Left renal cortex interstitium (tissue), 4 donors: ENCODE measurements at places on chromosomes 4 and X.
A peak's percentile ranks its signal among the peaks of the same experiment; 100 is the strongest.

GRCh38 chr4:9904976-9905587 lies 116.2 kb downstream of the SLC2A9 start:
- DNase-seq, result no peak

- DNase-seq, result no peak
These were observed 37.6 kb upstream of the SHISA3 start for GRCh38 chr4:42359711-42360110.

- DNase-seq, result no peak
These were observed 67.5 kb downstream of the SORBS2 start for GRCh38 chr4:185744488-185744862.

DNA sequence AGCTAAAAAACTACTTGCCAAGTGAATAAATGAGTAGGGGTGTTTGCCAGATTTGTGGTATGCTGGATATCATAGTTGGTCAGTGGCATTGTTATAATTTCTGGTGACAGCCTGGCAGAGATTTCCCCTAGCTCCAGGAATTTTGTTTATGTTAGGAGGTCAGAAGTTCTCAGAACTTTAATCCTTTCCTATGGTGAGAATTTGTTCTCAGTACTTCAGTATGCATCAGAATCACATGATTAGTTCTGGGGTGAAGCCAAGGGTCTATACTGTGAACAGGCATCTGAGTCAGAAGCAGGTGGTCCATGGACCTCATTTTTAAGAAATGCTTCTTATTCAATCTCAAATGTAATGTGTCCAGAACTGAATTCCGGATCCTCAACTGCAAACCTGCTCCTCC lies 10.5 kb downstream of the RASSF6 start:
- no peak for DNase-seq

DNA sequence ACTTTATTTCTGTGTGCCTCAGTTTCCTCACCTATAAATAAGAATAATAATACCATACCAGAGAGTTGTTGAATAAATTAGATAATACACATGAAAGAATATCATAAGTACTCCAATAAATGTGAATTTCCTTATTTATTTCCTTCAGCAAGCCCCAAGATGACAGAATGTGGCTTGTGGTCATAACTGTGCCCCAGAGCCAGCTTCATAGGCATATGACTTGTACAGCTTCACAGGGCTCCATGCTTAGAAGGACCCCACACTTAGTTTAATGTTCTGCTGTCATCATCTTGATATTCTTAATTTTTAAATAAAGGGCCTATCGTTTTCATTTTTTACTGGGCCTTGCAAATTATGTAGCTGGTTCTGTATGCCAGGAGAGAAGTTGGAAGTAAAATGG lies 25.3 kb downstream of the VSIG4 start:
- no peak for DNase-seq

DNA sequence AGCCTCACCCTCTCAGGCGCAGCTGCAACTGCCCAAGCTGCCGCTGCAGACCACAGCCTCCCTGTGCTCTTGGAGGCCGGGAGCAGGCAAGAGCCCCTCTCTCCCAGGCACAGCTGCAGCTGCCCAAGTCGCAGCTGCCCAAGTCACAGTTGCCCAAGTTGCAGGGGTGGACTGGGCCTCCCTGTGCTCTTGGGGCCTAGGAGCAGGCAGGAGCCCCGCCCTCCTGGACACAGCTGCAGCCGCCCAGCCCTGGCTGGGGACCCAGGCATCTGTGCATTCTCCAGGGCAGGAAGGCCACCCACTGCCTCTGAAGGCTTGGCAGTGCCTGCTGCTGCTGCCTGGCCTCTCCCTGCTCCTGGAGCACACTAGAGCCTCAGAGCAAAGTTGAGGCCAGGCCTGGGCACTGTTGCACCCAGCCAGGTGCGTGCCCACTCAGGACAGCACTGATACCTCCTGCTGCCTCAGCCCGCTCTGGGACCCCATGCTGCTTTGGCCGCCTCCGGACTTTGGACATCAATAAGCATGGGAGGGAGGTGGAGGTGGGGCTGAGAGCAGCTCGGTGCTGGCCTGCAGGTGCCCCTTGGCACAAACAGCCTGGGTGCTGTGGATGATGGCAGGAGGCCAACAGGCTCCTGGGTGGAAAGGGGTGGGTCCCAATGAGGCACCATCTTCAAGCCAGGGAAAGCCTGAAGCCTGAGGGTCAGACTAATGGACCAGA lies 247.5 kb downstream of the PDGFC start:
- DNase-seq, result no peak

- no peak for DNase-seq
These were observed 102.6 kb downstream of the FSTL5 start for GRCh38 chr4:162061214-162061613.

DNA sequence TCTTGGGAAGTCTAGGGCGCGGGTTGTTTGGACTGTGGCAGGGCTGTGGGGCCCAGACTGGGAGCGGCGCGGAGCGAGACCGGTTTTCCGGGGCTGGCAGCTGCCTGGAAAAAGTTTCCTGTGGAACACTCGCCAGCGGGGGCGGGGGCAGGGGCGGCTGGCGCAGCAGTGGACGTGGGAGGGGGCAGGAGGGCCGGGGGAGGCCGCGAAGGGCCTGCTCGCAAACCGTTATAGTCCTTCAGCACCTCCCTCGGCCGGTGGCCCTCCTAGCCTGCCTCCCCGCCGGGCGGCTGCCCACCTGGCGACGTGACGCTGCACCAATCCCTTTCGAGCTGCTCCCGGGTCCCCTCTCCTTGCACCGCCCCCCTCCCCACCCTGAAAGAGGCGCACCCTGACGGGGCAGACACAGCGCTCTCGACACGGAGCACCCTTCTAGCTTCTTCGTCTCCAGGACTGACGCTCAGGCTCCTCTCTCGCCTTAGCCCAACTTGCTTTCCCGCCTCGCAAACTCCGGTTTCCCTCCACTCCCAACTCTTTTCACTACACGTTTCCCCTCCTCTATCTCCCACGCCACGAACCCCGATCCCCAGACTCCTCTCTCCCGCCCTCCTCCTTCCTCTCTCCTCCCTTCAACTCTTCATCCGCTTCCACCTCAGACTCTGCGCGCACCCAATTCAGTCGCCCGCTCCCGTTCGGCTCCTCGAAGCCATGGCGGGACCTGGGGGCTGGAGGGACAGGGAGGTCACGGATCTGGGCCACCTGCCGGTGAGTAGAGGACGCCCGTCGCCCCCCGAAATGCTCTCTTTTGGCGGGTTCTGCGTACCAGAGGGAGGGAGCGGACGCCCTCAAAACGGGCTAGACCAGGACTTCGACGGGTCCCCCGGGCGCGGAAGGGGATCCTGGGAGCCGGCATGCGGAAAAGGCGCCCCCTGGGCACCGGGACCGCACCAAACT lies at the start of gene NRK:
NRK (plus strand) TSS at position 402 of the 954 bp plus-strand sequence; CDS start at position 709, 307 bp downstream.
- no peak for DNase-seq

GRCh38 chr4:145871209-145871608 lies 67.4 kb downstream of the ZNF827 start:
- no peak for DNase-seq

DNA sequence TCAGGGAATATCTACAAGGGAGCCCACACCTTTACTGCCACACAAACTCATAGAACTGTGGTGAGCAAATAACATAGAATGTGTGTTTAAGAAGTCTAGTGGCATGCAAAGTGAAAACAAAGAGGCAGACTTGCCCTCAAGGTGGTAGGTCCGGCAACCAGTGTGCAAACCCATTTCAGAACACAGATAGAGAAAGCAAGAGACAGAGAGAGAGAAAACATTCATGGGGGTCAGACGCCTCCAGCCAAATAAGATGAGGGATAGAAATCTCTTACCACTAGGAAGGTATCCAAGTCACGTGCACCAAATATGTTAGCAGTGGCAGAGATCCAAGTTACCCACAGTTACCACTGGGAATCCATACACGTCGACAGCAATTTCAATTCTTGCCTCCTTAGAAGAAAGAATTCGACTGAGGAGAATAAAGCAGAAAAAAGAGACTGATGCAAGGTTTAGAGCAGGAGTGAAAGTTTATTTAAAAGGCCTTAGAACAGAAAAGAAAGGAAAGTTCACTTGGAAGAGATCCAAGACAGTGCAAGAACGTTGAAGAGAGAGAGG lies 252.8 kb downstream of the NAP1L3 start:
- no peak for DNase-seq

DNA sequence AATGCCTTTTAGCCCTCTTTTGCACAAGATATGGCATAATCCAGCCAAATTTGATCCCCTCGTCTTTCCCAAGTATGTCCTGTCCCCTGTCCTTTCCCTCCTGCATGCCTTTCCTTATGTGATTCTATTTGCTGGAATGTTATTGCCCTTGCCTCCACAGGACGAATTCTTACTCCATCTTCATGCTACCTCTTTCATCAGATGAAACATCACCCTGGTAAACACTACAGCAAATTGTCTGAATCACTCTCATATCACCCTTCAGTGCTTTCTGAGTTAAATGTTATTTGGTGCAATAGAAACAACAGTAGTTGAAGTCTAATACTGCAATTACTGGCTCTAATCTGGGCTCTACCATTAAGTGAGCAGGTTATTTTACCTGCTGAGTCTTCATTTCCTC lies 52.2 kb upstream of the FAT1 start:
- DNase-seq, result no peak

GRCh38 chr4:40333921-40334352 lies 1.2 kb upstream of the CHRNA9 start:
- DNase-seq, result no peak

GRCh38 chrX:10111364-10112148 lies 45.2 kb upstream of the CLCN4 start:
- DNase-seq, result no peak

- no peak for DNase-seq
These were observed 68.7 kb upstream of the PGM2 start for GRCh38 chr4:37757761-37758160.

GRCh38 chr4:33067221-33067620 lies 2347.1 kb downstream of the PCDH7 start:
- DNase-seq, result no peak

DNA sequence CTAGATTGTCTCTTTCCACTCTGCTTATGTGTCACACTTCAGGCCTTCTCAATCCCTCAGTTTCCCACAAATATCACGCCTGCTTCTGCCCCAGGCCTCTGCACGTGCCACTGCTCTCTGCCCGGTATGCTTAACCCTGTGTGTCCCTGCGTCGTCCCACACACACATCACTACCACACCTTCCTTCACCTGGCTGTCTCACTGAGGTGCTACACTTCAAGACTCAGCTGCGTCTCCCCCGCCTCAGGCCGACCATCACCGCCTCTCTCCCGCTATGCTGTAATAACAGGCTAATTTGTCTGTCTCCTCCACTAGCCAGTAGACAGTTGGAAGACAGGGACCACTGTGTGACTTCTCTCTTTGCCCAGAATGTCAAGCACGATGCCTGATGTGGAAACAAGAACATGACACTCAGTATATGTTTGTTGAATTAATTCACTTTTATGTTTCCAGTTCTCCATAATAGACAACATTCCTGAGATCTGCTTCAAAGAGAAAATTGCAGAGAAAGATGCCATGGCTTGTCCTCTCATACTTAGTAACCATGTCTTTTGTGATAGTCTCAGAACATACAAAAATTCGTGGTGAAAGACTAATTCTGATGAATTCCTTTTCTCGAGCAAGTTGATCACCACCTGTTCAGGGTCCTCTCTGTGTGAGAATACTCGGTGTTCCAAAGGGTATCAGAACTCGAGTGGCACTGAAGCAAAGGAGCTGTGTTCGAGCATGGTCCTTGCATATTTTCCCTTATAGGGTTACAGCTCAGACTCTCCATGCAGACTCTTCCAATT lies 54.2 kb downstream of the AFAP1 start:
- DNase-seq, result no peak

- DNase-seq, result no peak
These were observed 217.9 kb upstream of the AFF2 start for GRCh38 chrX:148282504-148282903.

- no peak for DNase-seq
These were observed 9.2 kb downstream of the GUCY1A1 start for GRCh38 chr4:155675709-155676429.

- no peak for DNase-seq
These were observed 307 bp downstream of the ATG4A start for GRCh38 chrX:108091878-108092291.

DNA sequence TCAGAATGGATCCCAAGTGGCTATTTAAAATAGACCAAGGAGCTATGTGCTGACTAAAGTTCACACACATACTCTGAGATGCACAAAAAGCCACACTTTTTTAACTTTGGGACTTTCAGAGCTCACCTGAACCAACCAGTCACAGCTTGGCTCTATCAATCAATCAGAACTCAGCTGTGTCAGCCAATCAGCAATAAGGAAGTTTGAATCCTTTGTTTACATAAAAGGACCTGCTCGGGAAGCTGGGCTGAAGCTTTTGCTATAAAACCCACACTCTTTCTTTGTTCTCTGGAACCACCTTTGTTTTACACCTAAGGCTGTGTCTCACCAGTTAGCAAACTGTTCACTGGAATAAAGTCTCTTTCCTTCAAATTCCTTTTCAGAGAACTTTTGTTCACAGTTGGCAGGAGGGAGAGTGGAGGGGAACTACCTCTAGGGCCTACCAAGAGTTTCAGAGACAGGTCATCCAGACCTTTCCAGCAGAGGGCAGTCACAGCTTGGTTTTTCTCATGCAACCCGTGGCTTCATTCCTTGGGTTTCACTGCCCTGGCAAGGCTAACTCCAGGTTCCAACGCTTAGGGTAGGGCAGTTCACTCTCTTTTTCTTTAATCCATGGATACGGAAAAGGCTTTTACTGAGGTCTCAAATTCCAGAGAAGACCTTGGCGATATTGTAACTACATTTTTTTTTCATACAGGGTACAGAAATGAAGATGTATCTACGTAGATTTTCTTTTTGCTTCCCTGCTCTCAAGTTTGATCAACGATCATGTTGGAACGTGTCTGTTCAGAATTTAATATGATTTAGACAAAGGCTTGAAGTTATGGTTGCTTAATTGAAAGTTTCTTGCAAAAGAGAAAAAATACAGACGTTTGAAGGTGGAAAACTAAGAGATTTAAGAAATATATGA lies 80.7 kb downstream of the GPRIN3 start:
- DNase-seq, result peak; percentile 85

GRCh38 chr4:120753854-120754253 lies 168.7 kb downstream of the PRDM5 start:
- no peak for DNase-seq

DNA sequence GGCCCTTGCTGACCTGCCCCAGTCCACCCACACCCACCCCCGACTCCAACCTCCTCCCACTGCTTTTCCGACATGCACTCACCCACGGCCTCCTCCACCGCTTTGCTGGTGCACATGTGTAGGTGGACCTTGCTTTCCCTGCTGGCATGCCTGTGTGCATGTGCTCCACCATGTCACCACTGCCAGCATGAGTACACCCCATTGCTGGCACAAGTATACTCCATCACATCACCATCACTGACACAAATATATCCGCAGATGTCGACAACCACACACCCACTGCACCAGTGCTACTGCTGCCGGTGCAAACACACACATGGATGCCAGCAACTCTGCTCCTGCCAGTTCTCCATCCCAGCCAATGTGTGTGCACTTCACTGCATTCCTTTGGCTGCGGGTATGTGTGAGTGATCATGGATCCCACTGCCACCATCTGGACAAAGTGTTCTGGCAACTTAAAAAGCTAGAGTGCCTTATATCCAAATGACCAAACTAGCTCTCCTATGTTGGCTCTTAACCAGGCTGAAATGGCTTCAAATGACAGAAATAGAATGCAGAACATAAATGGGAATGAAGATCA lies 1072.3 kb downstream of the RAPGEF2 start:
- no peak for DNase-seq
